ENCODE measurements at places on chromosomes 11 and 22.
A peak's percentile ranks its signal among the peaks of the same experiment; 100 is the strongest.

DNA sequence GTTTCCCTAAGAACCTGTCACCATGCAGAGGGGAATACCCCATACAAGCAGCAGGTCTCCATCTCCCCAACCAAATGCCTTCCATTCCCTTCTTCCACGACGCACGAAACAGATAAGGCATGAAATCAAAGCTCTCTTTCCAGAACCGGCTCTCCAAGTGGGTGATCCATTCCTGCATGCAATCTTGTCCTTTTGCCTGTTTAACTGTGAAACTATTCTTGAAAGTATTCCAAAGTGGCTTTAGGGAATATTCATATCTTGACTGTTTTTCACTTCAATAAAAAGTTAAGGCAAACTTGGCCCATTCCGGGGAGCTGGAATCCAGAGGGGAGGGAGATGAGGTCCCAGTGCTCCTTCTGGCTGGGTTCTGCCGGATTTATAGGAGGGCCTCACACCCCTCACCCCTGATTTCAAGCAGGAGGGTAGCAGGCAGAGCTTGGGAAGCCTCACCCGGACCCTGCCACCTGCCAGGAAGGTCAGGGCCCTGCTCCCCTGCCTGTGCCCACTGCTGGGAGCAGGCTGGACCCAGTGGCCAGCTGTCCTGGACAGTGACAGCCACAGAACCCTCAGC is 60.9 kb downstream of the SCGB1A1 start:
- DNase-seq: no peak

DNA sequence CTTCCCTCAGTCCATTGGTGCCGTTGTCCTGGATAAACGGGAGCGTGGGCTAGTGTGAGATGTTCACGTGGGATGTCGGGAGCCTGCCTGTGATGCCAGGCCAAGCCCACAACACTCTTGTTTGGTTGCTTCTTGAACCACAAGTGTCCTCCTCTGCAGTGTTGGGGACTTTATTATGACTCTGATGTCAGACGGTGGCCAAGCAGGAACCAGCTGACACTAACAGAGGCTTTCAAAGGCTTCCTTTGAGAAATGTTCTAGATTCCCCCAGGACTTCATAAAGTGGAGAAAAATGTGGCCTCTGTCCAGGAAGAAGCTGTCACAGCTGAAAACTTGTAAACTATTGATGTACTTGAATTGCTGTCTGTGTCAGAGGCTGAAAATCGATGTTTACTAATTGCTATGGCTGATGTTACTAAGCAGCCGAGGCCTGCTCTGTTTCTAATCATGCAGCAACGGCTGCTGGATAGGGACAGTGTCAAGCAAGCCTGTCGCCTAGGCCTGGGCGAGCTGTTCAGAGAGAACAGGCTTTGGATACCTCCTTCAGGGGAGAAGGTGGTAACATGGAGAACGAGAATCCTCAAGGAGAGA is 131.7 kb downstream of the TBC1D22A start:
- no peak for DNase-seq

- DNase-seq: no peak
These were observed 65.5 kb upstream of the CHORDC1 start for GRCh38 chr11:90288212-90288821.

DNA sequence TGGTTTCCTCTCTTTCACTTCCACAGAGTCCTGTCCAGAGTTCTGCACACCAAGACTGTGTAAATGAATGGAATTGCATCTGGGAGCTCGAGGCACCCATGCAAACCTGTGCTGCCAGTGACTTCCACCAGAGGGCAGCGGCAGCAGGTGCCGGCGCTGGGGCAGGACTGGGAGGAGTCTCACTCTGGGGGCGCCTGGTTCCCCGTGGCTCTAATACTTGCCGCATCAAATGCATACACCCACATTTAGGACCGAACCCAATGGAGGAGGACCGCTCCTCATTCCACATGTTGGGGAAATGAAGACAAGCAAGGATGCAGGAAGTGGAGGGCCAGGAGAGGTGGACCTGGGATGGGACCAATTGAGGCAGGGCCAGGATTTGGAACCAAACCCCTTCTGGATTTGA is 1.1 kb upstream of the CD6 start:
- no peak for DNase-seq

- DNase-seq: no peak
These were observed 6.4 kb downstream of the PPIL2 start for GRCh38 chr22:21672107-21672629.

GRCh38 chr22:30927806-30928205 is 40.8 kb downstream of the MORC2 start:
- no peak for DNase-seq

DNA sequence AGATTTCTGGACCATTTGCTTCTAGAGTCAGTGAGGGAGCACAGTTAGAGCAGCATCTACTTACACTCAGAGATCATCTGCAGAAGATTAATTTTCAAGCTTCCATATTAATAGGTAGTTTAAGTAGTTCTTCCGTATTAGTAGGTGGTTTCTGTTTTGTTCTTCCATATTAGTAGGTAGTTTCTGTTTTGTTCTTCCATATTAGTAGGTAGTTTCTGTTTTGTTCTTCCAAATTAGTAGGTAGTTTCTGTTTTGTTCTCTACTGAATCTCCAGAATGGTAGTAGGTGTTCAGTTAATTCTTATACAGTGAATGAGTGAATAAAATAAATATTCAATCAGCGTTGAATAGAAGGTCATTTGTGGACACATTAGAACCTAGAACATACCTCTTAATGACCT is 175.7 kb downstream of the TMEM135 start:
- DNase-seq: no peak

- peak; percentile 31 for DNase-seq
These were observed 154.3 kb upstream of the NCAM1 start for GRCh38 chr11:112806876-112807275.

GRCh38 chr11:9745411-9746211 is 81.7 kb downstream of the SWAP70 start:
- no peak for DNase-seq

DNA sequence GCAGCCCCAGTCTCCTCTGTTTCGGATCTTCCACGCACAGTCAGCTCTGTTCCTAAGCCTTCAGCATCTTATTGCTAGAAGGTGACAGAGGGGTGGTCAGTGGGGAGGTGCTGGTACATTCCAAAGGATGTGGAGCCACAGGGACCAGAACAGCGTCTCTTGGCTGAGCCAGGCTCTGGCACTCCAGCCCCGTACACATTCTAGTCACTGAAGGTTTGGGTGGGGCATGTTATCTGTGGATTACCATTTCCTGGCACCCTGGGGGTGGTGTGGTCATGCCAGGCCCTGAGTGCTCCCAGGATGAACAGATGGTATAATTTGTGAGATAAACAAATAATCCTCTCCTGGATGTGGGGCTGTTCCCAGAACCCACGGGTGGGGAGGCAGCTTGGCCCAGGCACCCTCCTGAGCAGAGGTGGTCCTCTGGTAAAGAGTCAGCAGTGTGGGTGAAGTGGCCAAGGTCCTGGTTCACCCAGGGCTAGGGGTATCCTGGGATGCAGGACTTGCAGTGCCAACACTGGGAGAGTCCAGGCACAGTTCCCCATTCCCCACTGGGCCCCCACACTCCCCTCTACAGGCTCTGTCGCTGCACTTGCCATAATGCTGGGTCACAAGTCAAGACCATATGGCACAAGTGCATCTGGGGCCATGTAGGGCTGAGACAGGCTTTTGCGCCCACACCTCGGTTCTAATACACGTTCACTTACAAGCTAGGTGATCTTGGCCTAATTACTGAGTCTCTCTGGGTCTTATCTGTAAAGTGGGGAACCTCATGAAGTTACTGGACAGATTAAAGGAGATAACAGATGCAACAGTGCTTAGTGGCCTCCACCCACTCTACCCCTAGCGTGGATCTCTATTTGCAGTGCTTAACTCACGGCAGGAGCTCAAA is 33.0 kb downstream of the DKK3 start:
- DNase-seq: peak; percentile 39

DNA sequence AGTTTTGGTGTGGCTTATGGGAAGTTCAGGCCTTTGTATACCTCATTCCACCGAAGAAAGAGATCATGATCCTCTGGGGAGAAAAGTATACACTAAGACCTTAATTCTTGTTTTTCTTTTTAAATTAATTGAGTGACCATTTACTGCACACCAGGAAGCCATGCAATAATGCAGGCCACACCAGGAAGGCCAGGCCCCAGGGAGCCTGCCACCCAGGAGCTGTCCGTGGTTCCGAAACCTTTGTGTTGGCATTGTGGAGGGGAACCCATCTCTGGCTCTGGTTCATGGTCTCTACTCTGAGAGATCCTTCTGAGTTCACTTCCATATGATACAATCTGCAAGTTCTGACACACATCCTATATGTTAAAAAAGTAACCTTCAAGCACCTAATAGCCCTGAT is 291.8 kb downstream of the MIAT start:
- no peak for DNase-seq

DNA sequence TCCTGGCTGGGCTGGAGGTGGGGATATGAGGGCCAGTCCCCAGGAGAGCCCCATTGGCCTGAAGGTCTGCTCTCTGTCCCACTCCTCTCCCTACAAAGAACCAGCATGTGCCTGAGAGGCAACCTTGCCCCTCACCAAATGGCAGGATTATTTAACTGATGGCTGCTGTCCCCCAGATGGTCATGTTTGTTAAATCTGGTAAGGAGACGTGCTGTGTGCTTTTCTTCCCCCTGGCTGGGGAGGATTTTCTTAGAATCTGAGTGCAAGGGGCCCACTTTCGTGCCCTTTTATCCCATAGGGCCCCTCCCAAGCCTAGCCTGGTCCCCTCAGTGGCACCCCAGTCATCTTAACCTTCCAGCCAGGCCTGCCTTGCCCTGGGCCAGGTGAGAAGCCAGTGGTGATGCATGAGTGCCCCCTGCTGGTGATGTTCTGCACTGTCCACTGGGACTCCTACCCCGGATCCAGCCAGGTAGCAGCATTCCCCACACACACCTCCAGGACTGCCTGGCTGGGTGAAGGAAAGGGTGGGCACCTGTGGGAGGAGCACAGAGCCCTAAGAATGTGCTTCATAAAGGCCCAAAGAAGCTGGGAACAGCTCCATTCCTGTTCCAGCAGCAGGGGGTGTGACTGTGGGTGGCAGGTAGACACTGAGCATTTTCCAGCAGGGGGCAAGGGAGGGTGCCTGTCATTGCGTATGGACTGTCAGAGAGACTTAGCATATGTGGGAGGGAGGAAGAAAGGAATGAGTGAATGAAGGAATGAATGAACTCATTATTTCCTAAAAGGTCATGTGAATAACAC is 28.9 kb downstream of the MFNG start:
- peak; percentile 52 for DNase-seq

DNA sequence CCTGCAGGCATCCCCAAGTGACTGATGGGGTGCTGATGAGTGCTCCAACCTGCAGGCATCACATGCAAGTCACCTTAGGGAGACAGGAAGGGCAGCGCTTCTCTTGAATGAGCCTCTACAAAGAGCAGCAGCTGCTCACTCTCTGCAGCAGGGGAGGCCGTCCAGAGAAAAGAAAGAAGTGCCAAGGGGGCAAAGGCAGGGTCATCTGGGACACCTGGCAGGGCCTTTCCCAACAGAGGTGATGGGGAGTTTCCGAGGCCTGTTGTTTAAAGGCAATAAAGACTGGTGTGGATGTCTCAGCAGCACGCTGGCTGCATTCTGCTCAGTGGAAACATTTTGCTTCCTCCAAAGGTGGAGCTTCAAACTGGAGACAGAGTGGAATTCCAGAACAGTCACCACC is 113.7 kb downstream of the ETS1 start:
- DNase-seq: no peak

- DNase-seq: no peak
These were observed 8.6 kb downstream of the GRIA4 start for GRCh38 chr11:105618343-105618955.

DNA sequence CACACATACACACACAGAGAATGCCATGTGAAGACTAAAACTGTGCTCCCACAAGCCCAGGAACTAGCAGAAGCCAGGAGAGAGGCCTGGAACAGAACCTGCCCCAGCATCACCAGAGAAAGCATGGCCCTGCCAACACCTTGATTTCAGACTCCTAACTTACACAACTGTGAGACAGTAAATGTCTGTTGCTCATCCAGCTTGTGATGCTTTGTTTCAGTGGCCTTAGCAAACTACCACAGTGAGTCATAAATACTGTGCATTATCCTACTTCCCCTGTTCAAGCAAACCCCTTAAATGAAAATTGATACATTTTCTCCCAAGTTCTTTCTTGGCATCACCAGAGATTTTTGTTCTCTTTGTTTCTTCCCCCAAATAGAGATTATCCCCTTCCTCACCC is 1539.4 kb upstream of the TENM4 start:
- DNase-seq: no peak

- no peak for DNase-seq
These were observed 20.0 kb downstream of the POLR3H start for GRCh38 chr22:41524251-41524661.

DNA sequence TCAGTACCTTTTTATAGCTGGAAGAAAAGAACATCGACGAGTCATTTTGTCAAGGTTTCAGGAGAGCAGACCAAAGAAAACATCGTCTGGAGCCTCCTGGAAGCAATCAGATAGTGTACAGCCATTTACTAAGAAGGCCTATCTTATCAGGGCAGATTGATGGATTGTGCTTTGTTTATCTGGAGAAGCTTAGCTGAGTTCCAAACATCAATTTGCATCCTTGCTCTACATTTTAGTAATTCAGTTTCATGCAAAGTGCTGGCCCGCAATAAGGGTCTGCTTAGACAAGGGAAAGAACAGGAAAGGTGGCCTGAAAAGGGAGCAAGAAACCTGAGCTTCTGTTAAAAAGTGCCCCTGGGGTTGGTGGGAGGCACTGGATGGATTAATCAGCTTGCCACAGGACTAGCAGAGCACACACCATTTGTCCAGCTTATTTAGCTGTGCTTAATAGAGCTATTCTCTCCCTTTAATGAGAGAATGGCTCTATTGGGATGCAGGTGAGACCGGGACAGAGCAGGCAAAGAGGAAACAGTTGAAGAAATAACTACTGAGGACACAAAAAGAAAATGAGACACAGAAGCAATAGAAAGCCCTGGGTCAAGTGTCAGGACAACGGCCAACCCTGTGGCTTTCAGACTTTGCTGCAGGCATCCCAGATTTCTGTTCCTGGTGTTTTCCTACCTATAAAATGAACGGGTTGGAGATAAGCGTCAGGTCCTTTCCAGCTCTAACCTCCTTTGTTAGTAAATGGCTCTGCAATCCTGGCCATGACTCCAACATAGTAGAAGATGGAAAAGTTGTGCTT is 122.1 kb upstream of the TTC12 start:
- no peak for DNase-seq

DNA sequence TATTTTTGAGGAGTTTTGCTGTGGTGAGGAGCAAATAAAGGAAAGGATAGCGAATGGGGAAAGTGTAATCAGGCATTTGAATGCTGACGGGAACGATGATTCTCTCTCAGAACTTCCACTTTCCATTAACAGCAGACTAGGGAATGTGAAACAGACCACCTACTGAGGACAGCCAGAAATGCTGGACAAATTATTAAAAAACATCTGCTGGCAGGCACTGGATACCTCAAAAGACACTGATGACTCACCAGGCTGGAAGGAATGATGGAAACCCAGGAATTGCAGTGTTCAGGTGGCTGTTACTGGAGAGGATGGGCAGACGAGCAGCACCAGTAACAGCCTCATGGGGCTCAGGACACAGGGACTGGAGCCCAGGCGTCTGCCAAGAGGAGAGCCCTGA is 33.4 kb downstream of the PLA2G6 start:
- DNase-seq: no peak

GRCh38 chr11:112931703-112932102 is 29.5 kb upstream of the NCAM1 start:
- no peak for DNase-seq

- DNase-seq: no peak
These were observed 48.2 kb upstream of the SMCO4 start for GRCh38 chr11:93591247-93591898.

GRCh38 chr11:126357969-126358762 is 2.7 kb downstream of the ST3GAL4 start:
- DNase-seq: no peak

- DNase-seq: no peak
These were observed 10.8 kb downstream of the AHNAK start for GRCh38 chr11:62535802-62536201.

- DNase-seq: no peak
These were observed 7.2 kb downstream of the IRAG1 start for GRCh38 chr11:10686311-10686710.

All from NCI-H1694 (cell line).